Kidney capillary endothelial cell (primary cell): ENCODE measurements at places on chromosomes 7 and 10.
A peak's percentile ranks its signal among the peaks of the same experiment; 100 is the strongest.

DNA sequence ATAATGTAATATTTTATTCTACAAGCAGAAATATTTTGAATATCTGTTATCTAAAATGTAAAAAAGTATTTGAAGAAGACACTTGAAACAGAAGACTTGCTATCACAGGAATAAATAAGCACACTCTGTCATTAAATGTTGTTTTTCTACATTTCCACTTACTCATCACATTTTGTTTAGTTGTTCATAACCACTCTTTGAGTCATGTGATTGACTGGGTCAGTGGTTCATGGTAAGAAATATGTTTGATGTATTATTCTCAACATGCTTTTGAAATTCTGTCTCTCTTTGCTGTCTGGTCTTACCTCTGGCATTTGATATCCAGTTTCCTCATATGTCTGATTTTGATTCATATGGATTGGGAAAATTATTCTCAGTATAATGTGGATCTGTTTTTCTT lies 171.8 kb downstream of the SUGCT start:
- peak; percentile 24 for DNase-seq

GRCh38 chr10:31929261-31930022 lies 811 bp upstream of the ARHGAP12 start:
- DNase-seq: peak; percentile 33

- DNase-seq: peak; percentile 1
These were observed 6.6 kb upstream of the PON1 start for GRCh38 chr7:95330961-95331337.

DNA sequence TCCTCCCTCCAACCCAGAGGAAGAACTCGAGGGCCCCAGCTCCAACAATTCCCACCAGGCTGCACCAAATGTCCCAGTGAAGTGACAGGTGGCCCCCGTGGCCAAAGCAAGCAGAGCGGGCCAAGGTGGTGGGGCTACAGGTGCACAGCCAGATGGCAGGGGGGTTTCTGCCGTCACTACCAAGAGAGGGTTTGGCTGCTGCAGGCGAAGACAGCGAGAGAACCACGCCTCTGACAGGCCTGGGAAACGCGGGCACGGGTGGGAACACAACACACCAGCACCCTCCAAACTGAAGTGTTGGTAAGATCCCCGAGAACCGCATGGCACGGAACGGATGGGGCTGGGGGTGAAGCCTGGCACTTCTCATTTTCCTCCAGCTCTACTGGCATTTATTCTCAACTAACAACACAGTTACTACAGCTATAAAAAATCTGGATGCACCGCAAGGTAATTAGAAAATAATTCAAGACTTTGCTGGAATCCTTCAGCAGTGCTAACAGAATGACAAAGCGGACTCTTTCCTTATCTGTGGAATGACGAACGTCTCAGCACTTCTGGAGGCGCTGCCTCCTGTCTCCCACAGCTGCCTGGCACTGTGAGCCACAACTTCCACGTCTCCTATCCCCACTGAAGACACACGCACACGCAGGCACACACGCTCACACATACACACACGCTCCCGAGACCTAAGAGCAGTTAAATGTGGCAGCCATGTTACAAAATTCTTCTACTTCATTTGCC lies 167.9 kb downstream of the TCERG1L start:
- no peak for DNase-seq

DNA sequence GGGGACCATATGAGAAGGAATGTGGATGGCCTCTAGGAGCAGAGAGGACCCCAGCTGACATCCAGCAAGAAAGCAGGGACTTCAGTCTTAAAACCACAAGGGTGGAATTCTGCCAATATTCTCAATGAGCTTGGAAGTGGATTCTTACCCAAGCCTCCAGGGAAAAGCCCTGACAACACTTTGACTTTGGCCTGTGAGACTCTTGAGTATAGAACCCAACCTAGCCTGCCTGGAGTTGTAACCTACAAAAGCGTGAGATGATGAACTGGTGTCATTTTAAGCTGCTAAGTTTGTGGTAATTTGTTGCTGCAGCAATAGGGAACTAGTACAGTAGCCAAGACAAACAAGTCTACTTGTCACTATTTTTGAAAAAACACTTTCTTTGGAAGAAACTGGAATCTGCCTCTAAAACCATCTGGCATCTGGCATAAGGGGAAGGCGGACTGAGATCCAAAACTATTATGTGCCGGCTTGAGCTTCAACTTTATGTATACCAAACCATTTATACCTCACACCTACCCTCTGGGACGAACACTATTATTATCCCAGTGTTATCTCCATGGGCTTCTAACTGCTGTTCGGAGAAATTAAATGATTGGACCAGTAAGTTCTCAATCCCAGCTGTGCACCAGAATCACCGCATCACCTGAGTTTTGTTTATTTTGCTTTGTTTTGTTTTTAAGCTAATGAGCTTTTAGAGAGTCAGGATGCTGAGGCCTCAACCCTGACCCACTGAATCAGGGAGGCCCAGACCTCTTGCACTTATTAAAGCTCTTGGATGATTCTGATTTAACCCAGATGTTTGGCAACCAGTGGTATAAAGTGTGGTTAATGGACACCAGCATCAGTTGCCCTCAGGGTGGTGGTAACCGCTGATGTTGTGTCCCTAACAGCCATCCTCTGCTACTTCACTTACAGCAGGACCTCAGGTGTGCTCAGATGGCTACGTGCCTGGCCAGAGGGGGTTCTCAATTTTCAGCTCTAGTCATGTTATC lies 83.0 kb downstream of the C1GALT1 start:
- DNase-seq: no peak

GRCh38 chr10:95388539-95388938 lies 97.7 kb upstream of the PDLIM1 start:
- no peak for DNase-seq

DNA sequence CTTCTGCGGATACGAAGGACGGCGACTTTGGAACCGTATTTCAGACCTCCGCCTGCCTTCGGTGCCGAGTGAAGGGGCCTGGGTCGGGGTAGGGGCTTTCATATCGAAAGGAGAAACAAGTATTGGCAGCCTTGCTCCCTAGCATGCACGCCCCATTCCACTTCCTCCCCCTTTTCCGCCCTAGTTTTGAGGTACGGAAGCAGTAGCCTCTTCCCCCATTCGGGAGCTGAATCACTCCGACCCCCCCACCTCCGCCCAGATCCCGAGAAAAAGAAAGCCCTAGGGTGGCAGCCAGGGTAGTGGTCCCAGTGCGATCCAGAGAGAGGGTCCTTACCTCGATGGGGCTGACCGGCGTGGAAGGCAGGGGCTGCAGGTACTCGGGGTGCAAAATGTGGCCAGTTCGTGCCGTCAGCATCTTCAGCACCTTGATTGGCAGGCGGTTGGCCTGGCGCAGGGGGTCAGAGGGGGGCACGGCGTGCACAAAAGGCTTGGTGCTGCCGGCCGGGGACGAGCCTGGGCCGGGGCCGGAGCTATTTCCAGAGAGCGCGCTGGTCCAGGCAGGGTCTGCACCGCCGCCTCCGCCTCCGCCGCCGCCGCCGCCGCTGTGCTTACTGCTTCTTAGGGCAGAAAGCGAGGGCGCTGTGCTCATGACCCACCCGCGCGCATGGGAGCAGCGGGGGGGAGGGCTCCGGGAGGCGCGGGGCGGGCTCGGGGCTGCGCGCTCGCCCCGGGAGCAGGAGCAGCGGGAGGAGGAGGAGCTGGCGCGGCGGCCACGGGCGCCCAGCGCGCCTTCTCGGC lies 594 bp downstream of the ZNF503 start:
- no peak for DNase-seq

GRCh38 chr7:151244196-151244840 lies 4.2 kb downstream of the SMARCD3 start:
- DNase-seq: peak; percentile 59

DNA sequence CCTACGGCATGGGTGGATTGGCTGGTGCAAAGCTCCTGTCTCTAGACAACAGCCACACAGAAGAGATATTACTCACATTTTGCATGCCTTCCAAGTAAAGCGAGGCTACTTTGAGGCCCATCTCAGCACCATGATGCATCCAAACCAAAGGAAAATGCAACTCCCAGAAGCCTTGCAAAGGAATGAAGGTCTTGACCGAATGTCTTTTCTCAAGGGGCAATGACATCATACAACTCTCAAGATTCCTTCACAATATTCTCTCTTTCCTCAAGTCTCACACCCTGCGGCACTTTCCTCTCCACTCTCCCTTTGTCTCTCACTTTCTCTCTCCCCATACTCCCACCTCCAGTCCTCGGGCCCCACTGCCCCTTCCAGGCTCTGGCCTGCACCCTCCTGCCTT lies 44.8 kb upstream of the CPXM2 start:
- no peak for DNase-seq

DNA sequence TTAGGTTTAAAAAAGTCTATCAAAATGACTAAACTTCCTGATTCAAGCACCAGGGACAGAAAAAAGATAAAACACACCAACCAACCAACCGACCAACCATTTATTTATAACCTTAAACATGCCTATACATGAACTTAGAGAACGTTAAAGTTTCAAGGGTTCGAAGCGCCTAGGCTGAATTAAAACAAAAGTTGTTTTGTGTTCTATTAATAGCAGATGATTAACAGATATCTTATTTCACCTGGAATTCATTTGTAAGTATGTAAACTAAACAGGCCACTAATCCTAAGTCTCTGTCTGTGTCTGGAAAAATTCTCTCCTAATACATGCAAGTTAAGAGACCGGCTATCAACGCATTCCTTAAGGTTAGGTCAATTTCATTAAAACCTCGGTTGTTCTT lies 1.4 kb downstream of the BAIAP2L1 start:
- DNase-seq: no peak
